ENCODE measurements at places on chromosomes 16 and 17.
A peak's percentile ranks its signal among the peaks of the same experiment; 100 is the strongest.

DNA sequence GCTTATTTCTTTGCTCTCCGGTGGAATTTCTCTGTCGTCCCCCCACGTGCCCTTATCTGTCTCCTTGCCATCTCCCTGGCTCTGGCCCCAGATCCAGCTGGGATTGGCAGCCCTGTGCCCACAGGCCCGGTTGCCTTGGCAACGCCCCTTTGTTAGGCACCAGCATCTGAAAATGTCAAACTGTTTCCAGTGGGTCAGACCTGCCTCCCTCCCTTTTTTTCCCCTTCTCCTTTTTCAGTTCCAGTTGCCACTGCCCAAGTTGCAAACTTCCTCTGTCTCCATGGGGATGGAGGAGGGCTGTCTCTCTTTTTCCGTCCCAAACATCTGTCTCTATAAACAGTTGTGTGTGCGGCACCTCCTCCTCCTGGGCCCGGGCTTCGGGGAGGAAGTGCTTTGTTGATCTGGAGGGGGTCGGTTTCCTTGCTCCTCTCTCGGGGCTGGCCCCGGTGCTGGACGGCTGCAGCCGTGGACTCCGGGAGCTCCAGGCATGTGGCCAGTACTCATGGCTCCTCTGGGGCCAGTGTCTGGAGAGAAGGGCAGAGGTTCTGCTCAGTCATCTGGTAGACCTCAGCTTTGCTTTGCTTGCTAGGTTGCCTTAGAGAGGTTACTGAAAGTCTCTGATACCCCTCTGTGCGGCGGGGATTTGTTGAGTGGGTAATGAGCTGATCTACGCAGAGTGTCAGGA, 35.3 kb downstream of the SOCS3 start:
- peak; percentile 46 for DNase-seq

DNA sequence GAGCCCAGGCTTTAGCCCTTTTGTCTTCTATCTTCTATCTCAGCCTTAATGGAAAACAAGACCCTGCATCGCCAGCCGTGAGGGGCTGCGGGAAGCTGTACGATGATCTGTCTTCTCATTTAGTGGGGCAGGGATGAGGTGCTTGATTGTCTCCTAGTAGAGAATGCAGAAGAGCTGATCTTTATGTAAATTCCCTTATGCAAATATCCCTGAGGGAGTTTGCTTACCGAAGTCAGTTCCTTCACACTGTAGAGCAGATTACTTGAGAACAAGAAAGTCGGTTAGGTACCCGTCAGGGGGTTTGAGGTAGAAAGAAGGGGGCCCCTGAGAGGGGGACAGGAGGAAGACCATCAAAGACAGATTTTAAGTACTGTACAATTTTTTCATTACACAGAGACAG, 66.2 kb downstream of the IRF8 start:
- DNase-seq, result no peak

- no peak for DNase-seq
Measured at GRCh38 chr17:46768540-46768870, 50.0 kb downstream of the WNT3 start.

GRCh38 chr17:48755356-48755755, 26.8 kb upstream of the HOXB13 start:
- no peak for DNase-seq

- DNase-seq, result no peak
Measured at GRCh38 chr17:39872751-39873150, 4.7 kb downstream of the ZPBP2 start.

Data from substantia nigra (tissue), 51 donors.